ENCODE measurements at places on chromosomes 5 and 9.
A peak's percentile ranks its signal among the peaks of the same experiment; 100 is the strongest.

- no peak for DNase-seq
Measured at GRCh38 chr9:26669701-26670670, 222.6 kb downstream of the CAAP1 start.

- DNase-seq: no peak
Measured at GRCh38 chr9:78479441-78479840, 182.5 kb downstream of the PSAT1 start.

DNA sequence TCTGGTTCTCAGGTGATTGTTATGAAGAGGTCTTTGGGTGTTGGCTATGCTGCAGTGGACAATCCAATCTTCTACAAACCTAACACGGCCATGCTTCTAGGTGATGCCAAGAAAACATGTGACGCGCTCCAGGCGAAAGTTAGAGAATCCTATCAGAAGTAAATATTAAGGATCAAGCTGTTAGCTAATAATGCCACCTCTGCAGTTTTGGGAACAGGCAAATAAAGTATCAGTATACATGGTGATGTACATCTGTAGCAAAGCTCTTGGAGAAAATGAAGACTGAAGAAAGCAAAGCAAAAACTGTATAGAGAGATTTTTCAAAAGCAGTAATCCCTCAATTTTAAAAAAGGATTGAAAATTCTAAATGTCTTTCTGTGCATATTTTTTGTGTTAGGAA lies 101.3 kb downstream of the NNT start:
- DNase-seq: no peak

DNA sequence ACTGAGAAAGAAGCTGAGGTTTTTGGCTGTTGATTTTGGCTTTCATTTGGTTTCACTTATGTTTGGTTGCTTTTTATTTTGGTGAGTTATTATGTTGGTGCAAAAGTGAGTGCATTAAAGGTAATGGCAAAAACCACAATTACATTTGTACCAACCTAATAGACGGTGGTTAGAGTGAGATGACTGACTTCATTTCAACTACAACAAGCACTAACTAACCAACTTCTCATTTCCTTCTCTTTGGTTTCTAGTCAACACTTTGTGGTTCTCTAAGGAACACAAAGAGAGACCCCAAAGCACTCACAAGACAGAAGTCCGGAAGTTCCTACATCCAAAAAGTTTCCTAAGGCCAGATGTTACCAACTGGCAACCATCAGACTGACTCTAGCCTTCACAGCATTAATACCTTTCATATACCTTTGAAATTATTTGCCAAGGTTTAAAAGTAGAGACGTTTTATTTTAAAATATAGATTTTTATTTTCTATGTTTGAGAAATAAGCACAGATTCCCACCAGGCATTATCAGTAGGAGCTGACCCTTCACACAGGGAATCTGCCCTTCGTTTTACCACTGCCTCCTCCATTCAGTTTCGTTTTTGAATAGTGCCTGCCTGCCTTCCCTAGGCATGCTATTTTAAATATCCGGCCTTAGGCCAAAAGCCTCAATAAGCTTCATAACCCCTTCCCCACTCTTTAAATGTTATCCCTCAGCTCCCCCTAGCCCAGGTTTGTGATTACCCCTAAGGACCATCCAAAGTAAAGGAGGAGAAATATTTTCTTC lies 301.1 kb upstream of the PTGER4 start:
- no peak for DNase-seq

- DNase-seq: no peak
Measured at GRCh38 chr9:126859111-126859510, 1.3 kb upstream of the ZBTB34 start.

- DNase-seq: no peak
Measured at GRCh38 chr5:43150748-43151147, 30.0 kb downstream of the ZNF131 start.

- DNase-seq: no peak
Measured at GRCh38 chr9:7844242-7844641, 44.7 kb upstream of the DMAC1 start.

GRCh38 chr5:139968547-139969261 lies 74.4 kb downstream of the NRG2 start:
- DNase-seq: peak; percentile 76

DNA sequence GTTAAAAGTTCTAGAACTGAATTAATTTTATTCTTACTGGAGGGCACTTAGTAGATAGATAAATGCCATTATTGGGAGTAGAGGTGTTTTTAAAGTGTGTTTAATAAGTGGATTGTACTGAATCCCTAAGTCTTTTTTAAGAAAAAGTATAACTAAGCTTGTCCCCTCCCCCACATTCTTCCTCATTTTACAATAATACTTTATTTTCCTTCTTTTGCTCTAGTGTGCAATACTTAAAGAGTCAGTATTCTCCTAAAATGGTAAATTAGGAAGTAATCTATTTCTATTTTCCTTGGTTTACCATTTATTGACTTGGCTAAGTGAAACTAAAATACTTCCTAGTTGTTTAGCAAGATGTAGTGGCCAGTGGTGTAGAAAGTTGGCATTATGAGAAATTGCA lies 11.6 kb downstream of the UBLCP1 start:
- no peak for DNase-seq

- no peak for DNase-seq
Measured at GRCh38 chr9:129437626-129438323, 183.1 kb downstream of the C9orf50 start.

DNA sequence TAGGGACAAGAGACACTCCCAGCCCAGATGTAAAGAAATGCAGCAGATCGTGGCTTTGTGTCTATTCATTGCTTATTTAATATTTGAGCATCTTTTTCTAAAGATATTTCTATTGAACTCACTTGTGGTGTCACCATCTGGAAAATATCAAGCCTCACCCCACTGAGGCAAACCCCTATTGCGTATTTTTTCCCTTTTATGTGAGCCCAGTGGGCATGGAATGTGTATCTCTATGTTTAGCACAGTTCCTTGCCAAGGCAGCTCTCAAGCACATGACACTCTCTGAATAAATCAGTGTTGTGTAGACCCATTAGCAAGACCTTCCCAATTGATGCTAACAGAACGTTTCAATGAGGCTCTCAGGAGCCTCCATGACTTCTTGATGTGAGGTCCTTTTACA lies 81.6 kb downstream of the TMEM174 start:
- no peak for DNase-seq

GRCh38 chr5:171657473-171657872 lies 128.1 kb upstream of the SMIM23 start:
- no peak for DNase-seq

- DNase-seq: no peak
Measured at GRCh38 chr5:62190173-62190572, 115.8 kb upstream of the KIF2A start.

DNA sequence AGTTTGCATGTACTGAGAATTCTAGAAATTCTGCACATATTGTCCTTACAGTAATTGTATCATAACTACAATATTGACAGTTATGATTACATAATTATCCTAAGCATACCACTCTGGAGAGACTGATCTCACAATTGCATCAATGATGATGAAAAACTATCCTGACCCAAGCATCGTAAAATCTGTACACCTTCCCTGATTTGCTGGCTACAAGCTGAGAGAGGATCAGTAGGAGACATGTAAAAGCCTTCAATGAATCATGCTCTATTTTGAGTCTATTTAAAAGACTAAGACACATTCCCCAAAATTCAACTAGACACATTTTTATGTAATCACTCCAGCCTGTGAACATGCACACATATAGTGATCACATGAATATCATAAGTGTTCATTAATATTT lies 1833.8 kb downstream of the EFNA5 start:
- no peak for DNase-seq

DNA sequence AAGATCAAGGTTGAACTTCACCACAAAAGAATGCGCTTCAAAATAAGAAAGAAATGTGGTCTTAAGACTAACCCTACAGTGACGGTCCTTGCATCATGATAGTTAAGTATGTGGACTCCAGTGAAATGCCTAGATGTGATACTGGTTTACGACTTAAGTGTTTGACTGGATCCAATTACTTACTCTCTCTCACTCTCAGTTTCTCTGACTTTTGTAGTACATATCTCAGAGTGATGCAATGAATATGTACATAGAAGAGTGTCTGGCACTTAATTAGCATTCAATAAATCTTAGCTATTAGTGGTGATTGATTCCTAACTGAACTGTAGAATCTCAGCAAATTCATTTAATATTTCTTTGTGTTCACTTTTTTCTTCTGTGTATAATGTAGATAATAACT lies 411.7 kb upstream of the ITGA1 start:
- no peak for DNase-seq

GRCh38 chr9:26723486-26723885 lies 169.1 kb downstream of the CAAP1 start:
- DNase-seq: no peak

GRCh38 chr5:165906871-165907270 lies 2384.6 kb upstream of the WWC1 start:
- DNase-seq: no peak

DNA sequence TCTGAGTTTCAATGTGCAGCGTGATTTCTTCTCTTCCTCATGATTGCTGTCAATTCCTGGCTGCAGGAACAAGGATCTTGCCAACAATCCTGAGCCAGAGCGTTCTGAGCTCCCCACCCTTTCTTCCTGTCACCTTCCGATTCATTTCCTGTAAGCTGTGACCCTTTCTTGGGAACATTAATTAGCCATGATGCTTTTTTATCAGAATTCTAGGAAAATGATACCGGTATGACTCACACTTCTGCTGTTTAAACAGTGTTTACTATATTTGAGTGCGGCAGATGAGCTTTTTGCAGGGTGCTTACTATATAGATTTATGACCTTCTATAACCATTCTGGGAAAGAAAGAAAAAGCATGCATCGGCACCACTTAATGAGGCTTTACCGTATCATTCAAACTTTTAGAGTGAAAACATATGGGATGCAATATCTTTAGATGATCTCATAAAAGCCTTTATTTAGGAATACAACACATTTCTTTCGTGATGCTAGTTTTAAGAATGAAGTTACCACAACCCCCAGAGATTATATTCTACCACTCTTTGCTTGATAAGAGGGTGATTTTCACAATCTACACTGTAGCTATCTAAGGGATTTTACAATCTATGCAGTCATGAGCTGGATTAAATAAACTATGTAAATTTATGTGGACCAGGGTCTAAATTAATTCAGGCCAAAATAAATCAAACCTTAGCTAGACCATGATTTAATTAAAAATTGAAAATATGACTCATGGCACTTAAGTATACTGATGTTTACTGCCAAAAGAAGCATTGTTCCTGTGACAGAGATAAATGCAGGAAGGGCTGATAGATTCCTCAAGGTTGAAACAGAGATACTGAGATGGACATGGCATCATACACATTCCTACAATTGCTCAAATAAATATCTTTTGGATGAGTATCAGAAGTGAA lies 38.0 kb upstream of the OSMR start:
- DNase-seq: no peak

DNA sequence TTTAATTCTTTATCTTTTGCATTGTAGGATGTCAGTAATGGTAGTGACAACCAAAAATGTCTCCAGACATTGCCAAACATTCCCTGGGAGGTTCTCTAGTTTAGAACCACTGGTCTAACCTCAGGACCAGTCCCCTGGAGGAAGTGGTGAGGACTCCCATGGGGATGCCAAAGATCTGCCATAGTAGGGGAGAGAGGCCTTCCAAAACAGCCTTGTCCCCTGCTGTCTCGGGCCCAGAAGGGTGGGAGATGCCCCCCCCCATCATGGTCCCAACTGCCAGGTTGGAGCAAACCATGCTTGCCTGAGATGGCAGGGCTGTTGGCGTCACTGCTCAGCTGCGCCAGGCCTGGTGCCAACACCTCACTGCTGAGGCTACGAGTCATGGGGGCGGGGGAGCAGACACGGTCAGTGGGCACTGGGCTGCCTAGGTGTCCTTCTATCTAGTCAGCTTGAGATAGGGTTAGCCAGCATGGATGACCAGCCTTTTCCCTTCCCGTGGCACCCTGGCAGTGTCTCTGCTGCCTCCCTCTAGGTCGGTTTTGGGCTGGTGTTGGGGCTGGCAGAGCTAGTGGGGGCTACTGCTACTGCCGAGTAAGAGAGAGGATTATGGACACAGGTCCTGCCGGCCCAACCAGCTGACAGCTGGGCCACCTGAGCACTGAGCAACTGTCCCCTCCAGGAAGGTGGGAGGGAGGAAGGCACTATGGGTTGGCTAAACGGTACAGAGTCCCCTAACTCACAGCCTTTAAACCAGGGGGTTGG lies 8.3 kb upstream of the CXXC5 start:
- no peak for DNase-seq

DNA sequence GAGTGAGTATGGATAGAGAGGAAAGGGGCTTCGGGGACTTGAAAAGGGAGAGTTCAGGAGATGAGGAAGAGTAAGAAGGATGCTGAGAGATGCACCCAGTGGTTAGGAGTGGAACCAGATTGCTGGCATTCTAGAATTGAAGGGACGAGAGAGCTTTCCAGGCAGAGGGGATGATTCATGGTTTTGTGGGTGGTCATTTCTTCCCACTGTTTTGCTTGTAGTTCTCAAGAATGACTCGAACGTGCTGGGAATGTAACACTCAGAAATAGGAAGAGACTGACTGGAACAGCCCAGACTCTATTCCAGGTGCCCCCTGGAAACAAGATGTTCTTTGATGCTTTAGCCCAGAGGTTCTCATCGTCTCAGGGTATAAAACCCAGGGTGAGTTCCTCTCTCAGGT lies 294.2 kb downstream of the ICE1 start:
- no peak for DNase-seq

GRCh38 chr9:126989847-126990842 lies 75.6 kb downstream of the RALGPS1 start:
- no peak for DNase-seq

DNA sequence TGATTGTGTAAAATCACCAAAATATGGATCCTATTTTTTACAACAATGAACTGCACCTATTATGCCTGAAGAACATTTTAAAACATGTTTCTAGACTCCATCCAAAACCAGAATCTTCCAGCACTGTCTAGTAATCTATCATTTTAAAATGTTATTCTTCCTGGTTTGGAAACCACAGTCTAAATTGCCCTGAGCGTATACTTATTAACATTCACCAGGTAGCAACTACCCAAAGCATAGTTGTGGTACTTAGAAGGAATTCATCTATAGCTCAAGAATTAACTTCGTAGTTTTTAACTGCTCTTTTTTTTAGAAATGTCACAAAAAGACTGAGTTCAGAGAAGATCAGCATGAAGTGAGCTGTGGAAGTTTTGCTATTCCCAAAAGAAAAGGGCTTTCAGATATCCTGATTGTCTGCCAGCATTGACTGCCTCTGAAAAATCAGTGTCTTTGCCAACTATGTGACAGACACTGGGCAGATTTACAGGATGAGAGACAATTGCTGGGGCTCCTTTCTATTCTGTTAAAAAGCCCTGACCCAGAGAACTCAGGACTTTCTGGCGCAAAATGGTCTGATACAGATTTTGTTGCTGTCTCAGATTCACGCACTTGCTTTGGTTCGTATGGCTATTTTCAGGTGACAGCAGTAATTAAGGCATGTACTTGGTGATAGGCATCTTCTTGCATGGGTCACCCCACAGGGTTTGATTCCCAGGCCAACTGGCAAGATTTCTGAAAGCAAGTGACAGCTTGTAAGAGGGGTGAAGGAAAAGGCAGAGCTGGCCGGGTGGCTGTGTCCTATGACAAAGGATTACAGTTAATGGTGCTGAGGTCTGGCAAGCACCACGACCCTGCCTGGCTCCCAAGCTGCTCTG lies 152.5 kb upstream of the RAI14 start:
- no peak for DNase-seq

- DNase-seq: no peak
Measured at GRCh38 chr9:112848316-112849151, 42.1 kb downstream of the SLC46A2 start.

- DNase-seq: no peak
Measured at GRCh38 chr9:5269249-5269715, 35.2 kb downstream of the RLN2 start.
